ENCODE measurements at places on chromosomes 5 and 9. TPM values are rescaled to one million over a fixed set of nuclear protein-coding genes. Genes with fewer than 3 reads are reported as not detected.

The ZCCHC7 gene
- total RNA-seq = 21.0 TPM

The YIPF5 gene
- 78.7 TPM for total RNA-seq

The SOHLH1 gene
- not detected for total RNA-seq

DNA sequence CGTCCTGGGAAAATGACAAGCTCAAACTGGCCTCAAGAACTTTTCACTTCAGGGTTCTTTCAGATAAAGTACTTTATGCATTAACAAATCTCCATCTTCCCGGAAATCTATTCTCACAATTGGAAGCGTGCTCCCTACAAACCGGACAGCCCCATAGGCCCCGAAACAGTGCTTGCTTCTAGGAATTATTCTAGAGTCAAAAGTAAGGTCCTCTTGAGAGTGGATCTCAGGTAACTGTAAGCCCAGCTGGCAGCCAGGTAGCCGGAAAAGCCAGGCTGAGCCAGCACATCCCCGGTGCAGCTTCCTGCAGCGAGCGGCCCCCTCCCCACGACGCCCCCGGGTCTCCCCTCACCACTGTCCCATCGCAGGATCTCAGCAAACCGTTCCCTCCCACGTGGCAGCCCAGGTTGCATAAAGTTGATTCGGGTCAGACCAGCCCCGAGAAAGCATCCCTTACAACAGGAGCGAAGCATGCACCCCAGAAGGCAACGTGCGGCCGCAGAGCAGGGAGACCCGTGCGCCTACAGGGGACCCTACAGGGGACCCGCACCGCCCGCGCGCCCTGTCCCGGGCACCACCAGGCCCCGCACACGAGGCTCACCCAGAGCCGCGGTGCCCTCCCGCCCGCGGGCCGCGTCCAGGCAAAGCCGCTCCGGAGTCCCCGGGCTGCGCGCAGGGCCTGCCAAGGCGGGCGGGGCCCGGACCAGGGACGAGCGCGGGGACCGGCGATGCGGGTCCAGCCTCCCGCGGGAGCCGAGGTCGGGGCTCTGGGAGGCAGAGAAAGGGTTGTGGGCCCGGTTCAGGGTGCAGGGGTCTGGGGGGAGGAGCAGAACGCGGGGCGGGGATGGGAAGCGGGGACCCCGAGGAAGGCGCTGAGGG lies 920 bp downstream of the LPCAT1 start:
- no peak for DNase-seq

- DNase-seq = no peak
Observed at GRCh38 chr9:135299239-135299590, 180.4 kb upstream of the PPP1R26 start.

GRCh38 chr9:32742296-32742695 lies 41.0 kb upstream of the TMEM215 start:
- no peak for DNase-seq

GRCh38 chr9:31071606-31072286 lies 1312.7 kb upstream of the ACO1 start:
- no peak for DNase-seq

DNA sequence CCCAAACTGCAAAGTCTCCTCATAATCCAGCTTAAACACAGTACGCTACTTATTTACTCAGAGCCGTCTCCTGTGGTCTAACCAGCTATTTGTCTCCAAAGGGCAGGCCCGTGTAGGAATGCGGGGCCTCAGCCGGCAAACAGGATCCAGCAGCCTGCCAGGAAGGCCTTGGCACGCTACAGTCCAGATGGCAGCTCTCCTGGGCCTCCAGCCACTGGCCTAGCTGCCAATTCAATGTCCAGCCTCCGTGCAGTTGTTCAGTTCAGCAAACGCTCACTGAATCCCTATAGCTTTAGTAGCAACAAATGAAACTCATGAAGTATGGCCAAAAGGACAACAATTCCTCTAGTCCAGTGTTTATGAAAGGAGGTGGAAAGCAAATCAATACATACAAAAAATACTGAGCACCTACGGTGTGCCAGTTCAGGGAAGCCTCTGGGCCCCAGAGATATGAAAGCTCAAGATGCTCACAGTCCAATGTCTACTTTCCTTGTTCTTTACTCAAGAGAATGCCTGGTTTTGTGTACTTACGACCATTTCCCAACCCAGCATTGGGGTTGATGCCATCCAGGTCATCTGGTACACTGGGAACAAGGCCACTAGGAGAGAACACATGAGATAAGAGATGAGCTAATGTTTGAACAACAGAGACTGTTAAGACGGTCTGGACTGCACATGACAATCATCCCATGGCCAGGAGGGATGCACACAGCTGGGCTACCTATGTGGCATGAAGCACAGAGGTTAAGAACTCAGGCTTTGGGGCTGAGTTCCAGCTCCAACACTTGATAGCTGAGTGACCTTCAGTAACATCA lies 8.3 kb downstream of the CDK5RAP2 start:
- peak; percentile 98 for DNase-seq

GRCh38 chr9:86990290-86990689 lies 43.0 kb upstream of the GAS1 start:
- no peak for DNase-seq

Data from myocyte (in vitro differentiated cells).